ENCODE measurements at places on chromosomes 3 and 15.

- no peak for DNase-seq
These were observed 48.7 kb downstream of the CADM2 start for GRCh38 chr3:85007195-85008094.

GRCh38 chr15:74808078-74808839, 4.4 kb upstream of the LMAN1L start:
- DNase-seq, result no peak

- no peak for DNase-seq
These were observed 447.7 kb upstream of the DPPA4 start for GRCh38 chr3:109784852-109785631.

GRCh38 chr3:49279376-49279775, 2.3 kb upstream of the C3orf62 start:
- no peak for DNase-seq

GRCh38 chr3:142657033-142657432, 60.8 kb downstream of the PLS1 start:
- DNase-seq, result no peak

Data from stimulated activated CD8-positive, alpha-beta memory T cell treated with anti-CD3 and anti-CD28 coated beads, Interleukin-7, amount 100 ng/mL, for 24 hours (primary cell).